ENCODE measurements at places on chromosomes 1 and 21. TPM values are rescaled to one million over a fixed set of nuclear protein-coding genes. Genes with fewer than 3 reads are reported as not detected.

GRCh38 chr21:16363518-16363917, 633.7 kb downstream of the USP25 start:
- H3K4me3 ChIP-seq = no peak overlapping the region
- H3K4me1 ChIP-seq = no peaks in the 10 kb centered on the region
- no peak for DNase-seq
- H3K36me3 ChIP-seq = no peaks in the 10 kb centered on the region

DNA sequence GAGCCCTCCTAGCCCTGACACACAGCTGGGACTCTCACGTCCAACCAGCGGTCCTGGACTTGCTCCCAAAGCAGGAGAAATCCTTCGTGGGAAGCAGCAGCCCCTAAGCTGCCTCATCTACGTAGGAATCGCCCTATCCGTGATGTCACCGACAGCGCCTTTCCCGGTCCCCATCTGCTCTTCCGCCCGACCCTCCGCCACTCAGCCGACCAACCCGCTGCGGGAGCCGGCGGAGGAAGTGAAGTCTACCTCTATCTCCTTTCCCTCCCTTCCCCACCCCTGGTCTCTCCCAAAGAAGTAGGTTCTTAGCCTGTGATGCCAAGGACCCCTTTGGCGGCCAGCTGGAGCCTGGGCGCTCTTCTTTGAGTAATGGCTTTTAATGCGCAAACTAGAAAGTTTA, 272.1 kb downstream of the FAM72C start:
- peaks cover 48% of the 10 kb centered on the region for H3K27me3 ChIP-seq
- H3K36me3 ChIP-seq = no peaks in the 10 kb centered on the region
- H3K27ac ChIP-seq = no peak overlapping the region

Gene CACNA1S
- not detected for polyA plus RNA-seq

DNA sequence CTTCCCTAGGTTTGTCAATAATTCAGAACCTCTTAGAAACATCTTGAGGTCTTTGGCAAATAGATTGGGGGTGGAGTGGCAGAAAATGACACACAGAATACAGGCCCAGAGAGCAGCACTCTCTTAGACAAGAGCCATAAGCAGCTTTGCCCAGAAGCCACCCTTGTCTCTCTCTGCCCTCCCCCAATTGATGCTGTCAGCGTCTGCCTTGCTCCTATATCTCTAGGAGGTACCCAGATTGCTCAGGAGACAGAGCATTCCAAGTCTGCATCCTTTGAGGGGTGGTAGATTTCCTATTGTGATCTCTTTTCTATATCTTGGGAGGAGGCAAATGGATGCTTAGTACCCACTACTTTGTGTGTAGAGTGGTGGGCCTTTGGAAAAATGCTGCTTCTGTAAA, 1.8 kb downstream of the RGL1 start:
- H3K27me3 ChIP-seq = no peaks in the 10 kb centered on the region
- H3K4me1 ChIP-seq = peaks cover 23% of the 10 kb centered on the region
- no peak for DNase-seq
- H3K27ac ChIP-seq = no peak overlapping the region
- H3K36me3 ChIP-seq = peaks cover 14% of the 10 kb centered on the region

- no peak for DNase-seq
- H3K27me3 ChIP-seq = no peaks in the 10 kb centered on the region
Observed at GRCh38 chr1:236509203-236509602, 14.6 kb upstream of the LGALS8 start.

GRCh38 chr1:116494353-116494692, 76.5 kb downstream of the CD58 start:
- no peak overlapping the region for H3K4me3 ChIP-seq
- peak overlapping the region; percentile 49 for H3K27ac ChIP-seq
- no peaks in the 10 kb centered on the region for H3K27me3 ChIP-seq

DNA sequence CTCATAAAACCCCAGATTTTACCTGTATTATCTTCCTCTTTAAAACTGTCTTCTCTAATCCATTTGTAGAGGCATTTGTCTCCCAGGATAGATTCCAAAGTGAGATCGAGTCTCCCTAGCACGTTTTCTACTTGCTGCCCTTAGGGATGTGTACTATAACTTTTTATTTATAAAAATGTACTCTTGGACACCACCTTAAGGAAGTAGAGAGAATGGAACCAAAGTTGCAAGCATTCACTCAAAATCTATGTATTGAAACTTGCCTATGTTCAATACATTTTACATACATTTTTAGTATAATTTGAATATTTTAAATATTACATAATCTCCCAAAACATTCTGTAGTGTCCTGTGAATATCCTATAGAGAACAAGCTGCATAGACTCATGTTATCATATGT, 842 bp upstream of the SPRR2A start:
- H3K4me1 ChIP-seq = no peaks in the 10 kb centered on the region
- no peak for DNase-seq
- no peaks in the 10 kb centered on the region for H3K27me3 ChIP-seq
- H3K27ac ChIP-seq = no peak overlapping the region
- H3K4me3 ChIP-seq = no peak overlapping the region

Data from SK-N-SH (cell line).